MCF 10A (cell line): ENCODE measurements at places on chromosomes 7 and 10.
A peak's percentile ranks its signal among the peaks of the same experiment; 100 is the strongest.

DNA sequence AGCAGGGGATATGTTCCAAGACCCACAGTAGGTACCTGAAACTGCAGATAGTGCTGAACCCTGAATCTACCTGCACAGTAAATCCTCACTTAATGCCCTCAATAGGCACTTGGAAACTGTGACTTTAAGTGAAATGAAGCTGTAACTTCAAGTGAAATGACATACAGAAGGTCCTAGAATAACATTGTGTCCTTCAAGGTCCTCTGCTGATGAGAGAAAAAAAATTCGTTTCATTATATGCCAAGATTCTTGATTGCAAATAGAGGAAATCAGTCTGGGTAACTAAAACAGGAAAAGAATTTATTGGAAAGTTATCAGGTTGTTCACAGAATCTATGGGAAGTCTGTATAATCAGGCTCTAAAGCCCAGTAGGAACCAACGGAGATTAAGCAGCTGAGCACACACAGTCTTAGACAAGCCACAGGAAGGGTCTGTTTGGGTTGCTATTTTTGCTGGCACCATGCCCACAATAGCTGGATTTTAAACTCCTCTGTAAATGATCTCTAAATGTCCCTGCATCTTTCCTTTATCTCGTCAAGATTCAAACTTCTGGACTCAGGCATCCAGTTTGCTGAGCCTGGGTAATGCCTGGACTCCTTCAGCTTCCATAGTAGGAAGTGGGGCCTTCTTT is 57.5 kb downstream of the EXOC4 start:
- H3K4me3 ChIP-seq: no peak overlapping the region
- DNase-seq: no peak
- H3K4me1 ChIP-seq: no peaks in the 10 kb centered on the region
- peaks cover 48% of the 10 kb centered on the region for H3K36me3 ChIP-seq
- no peak overlapping the region for H3K27ac ChIP-seq

DNA sequence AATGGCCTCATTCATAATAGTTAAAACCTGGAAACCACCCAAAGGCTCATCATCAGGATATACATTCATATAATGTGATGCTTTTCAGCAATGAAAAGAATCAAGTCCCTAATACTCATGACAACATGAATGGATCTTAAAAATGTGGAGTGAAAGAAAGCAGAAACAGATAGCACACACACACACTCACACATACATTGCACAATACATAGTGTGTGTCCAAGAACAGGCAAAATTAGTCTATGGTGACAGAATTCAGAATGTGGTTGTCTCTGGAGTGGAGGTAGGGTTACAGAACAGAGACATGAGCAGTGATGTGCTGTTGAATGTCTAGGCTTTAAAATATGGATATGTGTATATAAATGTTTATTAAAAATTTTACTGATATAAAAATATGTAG is 419.9 kb upstream of the PCDH15 start:
- peaks cover 70% of the 10 kb centered on the region for H3K27me3 ChIP-seq
- H3K27ac ChIP-seq: no peak overlapping the region
- no peak overlapping the region for H3K4me3 ChIP-seq
- no peak for DNase-seq
- H3K36me3 ChIP-seq: no peaks in the 10 kb centered on the region

GRCh38 chr7:99258501-99258900 is 14.1 kb upstream of the MYH16 start:
- no peak overlapping the region for H3K27ac ChIP-seq
- H3K4me1 ChIP-seq: peaks cover 7% of the 10 kb centered on the region
- H3K36me3 ChIP-seq: no peaks in the 10 kb centered on the region
- H3K27me3 ChIP-seq: no peaks in the 10 kb centered on the region
- DNase-seq: peak; percentile 18

DNA sequence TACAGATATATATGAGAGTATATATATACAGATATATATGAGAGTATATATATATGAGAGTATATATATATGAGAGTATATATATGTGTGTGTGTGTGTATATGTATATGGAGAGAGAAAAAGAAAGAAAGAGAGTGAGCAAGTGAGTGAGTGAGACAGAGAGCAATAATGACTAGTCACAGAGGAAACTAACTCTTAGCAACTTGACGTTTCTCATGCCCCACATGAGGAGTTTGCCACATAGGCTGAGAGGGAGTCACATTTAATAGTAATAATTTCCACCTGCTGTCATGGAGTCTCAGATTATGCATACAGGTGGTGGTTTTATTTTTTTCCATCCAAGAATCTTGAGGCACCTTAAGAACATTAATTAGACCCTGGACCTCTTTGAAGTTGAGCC is 199.9 kb downstream of the GATA3 start:
- H3K27me3 ChIP-seq: no peaks in the 10 kb centered on the region
- H3K27ac ChIP-seq: no peak overlapping the region
- H3K4me3 ChIP-seq: no peak overlapping the region
- peaks cover 5% of the 10 kb centered on the region for H3K4me1 ChIP-seq
- no peaks in the 10 kb centered on the region for H3K36me3 ChIP-seq

DNA sequence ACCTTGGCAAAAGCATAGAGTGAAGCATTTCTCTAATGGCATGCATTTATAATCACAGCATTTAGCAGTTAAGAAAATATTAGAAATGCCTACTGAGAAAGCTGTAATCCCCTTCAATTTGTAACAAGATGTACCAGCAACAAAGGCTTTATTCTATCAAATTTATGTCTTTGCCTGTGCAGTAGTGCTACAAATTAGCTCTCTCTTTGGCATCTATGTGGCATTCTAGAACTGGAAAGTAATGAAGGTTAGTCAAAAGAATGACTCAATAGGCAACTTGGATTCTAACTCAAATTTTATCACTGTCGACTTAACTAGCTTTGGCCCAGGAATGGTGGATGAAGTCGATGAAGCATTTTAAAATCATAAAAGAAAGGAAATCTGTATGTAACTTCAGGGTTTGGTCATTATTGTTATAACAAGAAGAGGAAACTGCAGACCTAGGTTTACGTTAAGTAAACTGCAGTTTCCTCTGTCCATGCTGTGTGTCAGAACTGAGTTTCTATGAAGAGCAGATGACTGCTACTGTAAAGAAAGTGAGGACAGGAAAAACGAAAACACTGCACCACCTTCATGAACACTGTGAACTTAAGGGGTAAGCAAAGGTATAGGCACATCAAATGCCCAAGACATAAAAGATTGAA is 140.0 kb downstream of the RAPGEF5 start:
- no peaks in the 10 kb centered on the region for H3K4me1 ChIP-seq
- H3K4me3 ChIP-seq: no peak overlapping the region
- DNase-seq: no peak
- H3K36me3 ChIP-seq: no peaks in the 10 kb centered on the region
- H3K27ac ChIP-seq: no peak overlapping the region
- H3K27me3 ChIP-seq: no peaks in the 10 kb centered on the region

- no peak overlapping the region for H3K4me3 ChIP-seq
- H3K4me1 ChIP-seq: no peaks in the 10 kb centered on the region
- no peak for DNase-seq
- H3K27me3 ChIP-seq: peaks cover 13% of the 10 kb centered on the region
These were observed 55.2 kb downstream of the DIP2C start for GRCh38 chr10:634256-634655.

- peak overlapping the region; percentile 50 for H3K27ac ChIP-seq
- H3K27me3 ChIP-seq: no peaks in the 10 kb centered on the region
- H3K36me3 ChIP-seq: no peaks in the 10 kb centered on the region
- H3K4me3 ChIP-seq: no peak overlapping the region
- no peaks in the 10 kb centered on the region for H3K4me1 ChIP-seq
- DNase-seq: no peak
These were observed 37.3 kb downstream of the PVRIG start for GRCh38 chr7:100257017-100257416.

GRCh38 chr7:25894902-25895791 is 256.9 kb upstream of the NFE2L3 start:
- peaks cover 10% of the 10 kb centered on the region for H3K4me1 ChIP-seq
- H3K27me3 ChIP-seq: no peaks in the 10 kb centered on the region
- peak overlapping the region; percentile 45 for H3K4me3 ChIP-seq
- H3K27ac ChIP-seq: no peak overlapping the region
- H3K36me3 ChIP-seq: no peaks in the 10 kb centered on the region

GRCh38 chr10:128587689-128588088 is 461.5 kb upstream of the MKI67 start:
- H3K4me1 ChIP-seq: no peaks in the 10 kb centered on the region
- H3K4me3 ChIP-seq: no peak overlapping the region
- no peak overlapping the region for H3K27ac ChIP-seq

DNA sequence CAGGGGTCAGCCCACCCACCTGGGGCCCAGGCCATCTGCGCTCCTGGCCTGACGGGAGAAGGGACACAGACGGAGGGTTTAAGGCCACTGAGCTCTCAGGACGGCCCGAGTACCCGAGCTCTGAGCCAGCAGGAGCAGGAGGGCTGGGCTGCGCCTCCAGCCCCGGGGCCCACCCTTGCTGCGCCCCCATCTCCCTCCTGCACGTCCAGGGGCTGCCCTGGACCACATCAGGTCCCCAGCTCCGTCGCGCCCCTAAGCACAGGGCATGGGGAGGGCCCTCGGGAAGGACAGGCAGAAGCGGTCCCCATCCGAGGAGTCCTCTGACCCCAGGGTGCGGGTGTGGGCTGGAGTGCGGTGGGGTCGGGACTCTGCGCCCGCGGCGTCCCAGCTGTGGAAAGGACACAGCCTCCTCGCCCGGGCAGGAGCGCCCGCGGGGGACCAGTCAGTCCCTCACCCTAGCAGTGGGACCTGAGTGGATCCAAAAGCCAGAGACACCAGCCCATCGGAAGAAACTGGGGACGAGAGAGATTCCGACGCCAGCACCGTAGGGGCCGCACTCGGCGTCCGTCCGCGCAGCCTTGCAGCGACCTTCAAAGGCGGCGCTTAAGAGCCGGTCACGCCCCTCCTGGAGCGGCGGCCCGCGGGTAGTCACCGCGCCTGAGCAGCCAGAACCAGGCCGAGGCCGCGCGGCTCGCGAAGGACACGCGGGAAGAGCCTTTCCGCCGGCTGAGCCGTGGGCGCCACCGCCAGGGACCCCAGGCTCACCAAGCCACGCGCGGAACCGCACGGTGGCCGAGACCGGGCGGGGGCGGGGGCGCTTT is 15.9 kb downstream of the CAMK2B start:
- no peak overlapping the region for H3K4me3 ChIP-seq
- H3K27ac ChIP-seq: no peak overlapping the region
- peaks cover 7% of the 10 kb centered on the region for H3K36me3 ChIP-seq

DNA sequence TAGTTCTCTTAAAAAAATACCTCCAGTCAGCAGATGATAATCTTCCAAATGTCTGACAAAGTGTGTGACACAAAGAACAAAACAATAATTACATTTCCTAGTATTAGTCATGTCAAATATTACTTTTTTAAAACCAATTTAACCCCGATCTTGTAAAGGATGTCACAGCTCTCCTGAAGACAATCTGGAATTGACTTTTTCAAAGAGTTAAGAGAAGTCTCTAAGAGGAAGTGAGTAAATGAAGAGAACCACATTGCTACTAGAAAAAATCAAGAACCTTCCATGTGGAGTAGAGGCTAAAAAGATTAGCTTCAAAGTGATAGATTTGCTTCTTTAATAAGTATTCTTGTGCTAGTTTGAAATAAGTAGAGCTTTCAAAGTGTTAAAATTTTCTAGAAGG is 218.2 kb upstream of the IMMP2L start:
- no peak overlapping the region for H3K4me3 ChIP-seq
- no peak for DNase-seq
- H3K27ac ChIP-seq: no peak overlapping the region
- no peaks in the 10 kb centered on the region for H3K36me3 ChIP-seq

DNA sequence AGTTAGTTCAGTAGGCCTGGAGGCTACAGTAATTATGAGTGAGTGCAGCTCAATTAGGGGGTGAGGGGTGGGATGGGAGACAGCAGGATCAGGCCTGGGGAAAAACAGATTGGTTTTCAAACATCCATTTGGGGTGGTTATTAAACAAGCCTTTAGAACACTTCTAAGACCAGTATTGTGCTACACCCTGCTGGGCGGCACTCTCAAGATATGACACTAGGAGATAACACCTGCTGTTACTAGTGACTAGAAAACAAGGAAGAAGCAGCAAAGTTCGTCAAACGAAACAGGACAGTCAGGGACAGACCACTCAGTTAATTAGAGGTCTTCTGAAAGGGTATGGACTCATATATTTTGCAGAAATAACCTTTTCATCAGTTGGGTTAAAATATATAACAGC is 353.6 kb downstream of the PTEN start:
- H3K36me3 ChIP-seq: no peaks in the 10 kb centered on the region
- H3K27ac ChIP-seq: no peak overlapping the region
- no peak for DNase-seq
- no peaks in the 10 kb centered on the region for H3K27me3 ChIP-seq

GRCh38 chr7:39882148-39882784 is 67.8 kb upstream of the CDK13 start:
- H3K36me3 ChIP-seq: no peaks in the 10 kb centered on the region
- H3K27ac ChIP-seq: no peak overlapping the region
- H3K4me3 ChIP-seq: no peak overlapping the region
- H3K27me3 ChIP-seq: peaks cover under 1% of the 10 kb centered on the region
- peaks cover 8% of the 10 kb centered on the region for H3K4me1 ChIP-seq

DNA sequence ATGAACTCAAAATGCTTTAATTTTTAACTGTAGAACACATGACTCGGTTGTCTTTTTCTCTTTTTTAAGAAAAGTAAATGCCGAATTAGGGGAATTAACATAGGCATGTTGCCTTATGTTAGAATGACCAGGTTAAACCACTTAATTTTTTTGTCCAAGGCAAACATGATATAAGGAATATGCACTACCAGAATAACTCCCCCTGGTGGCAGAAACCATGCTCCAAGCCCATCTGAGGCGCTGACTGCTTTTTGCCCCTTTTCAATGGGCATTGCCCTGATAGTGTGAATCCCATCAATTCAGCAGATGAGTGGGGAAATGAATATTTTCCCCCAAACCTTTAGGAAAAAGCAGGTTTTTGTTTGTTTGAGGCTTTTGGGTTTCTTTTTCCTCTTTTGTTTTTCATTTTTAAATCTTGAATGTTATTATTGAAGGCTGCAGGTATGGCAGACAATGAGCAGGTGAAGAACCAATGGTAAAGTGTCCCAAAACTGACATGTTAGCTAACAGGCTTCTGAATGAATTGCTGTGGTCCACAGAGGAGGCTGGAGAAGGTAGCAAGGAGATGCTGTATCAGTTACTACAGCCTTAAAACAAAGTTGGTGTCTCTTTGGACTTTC is 284.3 kb downstream of the SORCS3 start:
- H3K4me3 ChIP-seq: no peak overlapping the region
- peak; percentile 72 for DNase-seq
- H3K27me3 ChIP-seq: no peaks in the 10 kb centered on the region

DNA sequence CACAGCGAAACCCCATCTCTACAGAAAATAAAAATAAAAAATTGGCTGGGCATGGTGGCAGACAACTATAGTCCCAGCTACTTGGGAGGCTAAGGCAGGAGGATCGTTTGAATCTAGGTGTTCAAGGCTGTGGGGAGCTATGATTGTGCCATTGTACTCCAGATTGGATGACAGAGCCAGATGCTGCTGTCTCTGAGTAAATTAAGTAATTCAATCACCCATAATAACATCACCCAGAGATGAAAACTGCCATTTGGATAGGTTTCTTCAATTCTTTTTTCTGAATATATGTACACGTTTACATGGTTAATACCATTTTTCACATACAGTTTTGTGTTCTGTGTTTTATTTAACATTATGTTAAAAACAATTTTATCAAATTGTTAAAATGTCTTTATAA is 79.3 kb downstream of the WIPF3 start:
- H3K27me3 ChIP-seq: no peaks in the 10 kb centered on the region
- no peak for DNase-seq
- no peaks in the 10 kb centered on the region for H3K4me1 ChIP-seq
- no peaks in the 10 kb centered on the region for H3K36me3 ChIP-seq
